ENCODE measurements at places on chromosomes 13 and 19.

GRCh38 chr13:76646946-76647345 is 239.3 kb downstream of the KCTD12 start:
- DNase-seq: no peak

- DNase-seq: no peak
Measured at GRCh38 chr19:35327642-35328041, 1.3 kb upstream of the CD22 start.

DNA sequence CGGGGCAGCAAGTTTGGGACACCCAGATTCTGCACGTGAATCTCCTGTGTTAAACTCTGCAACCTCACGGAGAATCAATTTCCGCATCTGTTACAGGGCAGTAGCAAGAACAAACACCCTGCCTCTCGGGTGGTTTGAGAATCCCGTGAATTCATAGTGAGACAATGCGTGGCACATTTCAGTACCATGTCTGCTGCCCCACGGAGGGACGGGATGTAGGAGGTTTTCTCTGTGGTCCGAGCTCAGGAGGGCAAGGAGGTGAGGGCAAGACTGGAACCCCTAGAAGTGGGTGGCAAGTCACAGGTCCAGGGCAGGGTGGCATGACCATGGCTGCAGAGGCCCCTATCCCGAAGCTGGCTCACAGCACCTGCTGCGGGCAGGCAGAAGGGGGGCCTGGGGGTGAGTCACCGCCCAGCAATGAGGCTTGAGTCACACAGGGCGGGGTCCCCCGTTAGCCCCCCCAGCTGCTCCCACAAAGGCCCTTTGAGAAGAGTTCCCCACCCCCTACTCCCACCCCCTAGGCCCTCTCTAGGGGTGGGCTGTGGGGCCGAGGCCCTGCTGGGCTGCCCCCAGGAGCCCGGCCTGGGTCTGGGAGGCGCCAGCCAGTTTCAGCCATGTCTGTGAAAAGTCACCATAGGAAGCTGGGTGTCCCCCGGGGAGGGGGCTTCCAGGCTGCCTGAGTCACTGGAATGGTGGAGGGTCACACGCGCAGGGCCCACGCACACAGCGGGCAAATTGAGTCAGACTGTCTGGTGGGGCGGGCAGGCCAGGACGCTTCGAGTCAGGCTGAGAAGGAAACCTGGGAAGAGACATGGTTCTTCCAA is 25.8 kb upstream of the NANOS3 start:
- DNase-seq: peak; percentile 67

- no peak for DNase-seq
Measured at GRCh38 chr13:26946684-26947343, 186.2 kb upstream of the GPR12 start.

- no peak for DNase-seq
Measured at GRCh38 chr13:97004096-97004876, 10.0 kb upstream of the OXGR1 start.

DNA sequence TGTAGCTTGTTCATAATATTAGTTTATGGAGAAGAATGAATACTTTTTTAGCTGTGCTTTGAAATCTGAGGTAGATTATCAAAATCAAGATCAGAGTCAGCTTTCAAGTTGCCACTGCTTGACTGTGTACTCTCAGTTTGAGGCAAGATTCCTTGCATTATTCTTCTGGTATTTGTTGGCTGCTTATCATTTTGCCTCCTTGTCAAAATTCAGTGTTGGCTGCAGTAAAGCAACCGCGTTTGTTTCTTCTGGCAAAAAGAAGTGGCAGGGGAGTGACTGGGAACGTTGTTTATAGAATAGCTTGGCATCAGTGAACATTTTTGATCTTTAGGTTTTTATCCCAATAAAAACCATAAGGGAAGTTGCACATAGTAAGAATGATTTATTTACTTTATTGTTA is 419.3 kb upstream of the GPC6 start:
- DNase-seq: no peak

DNA sequence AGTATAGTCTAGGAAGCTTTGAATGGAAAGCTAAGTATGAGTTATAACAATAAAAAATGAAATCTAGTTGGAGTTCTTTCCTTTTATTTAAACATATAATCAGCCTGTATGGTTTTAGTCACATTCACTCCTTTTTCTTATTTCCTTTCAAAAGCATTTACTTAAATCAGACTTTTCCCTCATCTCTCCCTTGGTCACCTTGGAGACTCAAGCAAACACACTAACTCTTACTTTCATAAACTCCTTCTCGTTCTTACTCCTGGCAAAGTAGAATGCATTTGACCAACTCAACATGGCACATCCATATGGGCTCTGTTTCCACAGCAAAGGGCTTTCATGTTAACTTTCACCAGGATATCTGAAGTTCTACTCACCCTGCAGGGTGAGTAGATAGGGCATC is 400.0 kb downstream of the LMO7 start:
- DNase-seq: no peak

GRCh38 chr13:114149774-114150740 is 17.6 kb upstream of the RASA3 start:
- no peak for DNase-seq

- no peak for DNase-seq
Measured at GRCh38 chr19:39390451-39390750, 505 bp downstream of the PAF1 start.

DNA sequence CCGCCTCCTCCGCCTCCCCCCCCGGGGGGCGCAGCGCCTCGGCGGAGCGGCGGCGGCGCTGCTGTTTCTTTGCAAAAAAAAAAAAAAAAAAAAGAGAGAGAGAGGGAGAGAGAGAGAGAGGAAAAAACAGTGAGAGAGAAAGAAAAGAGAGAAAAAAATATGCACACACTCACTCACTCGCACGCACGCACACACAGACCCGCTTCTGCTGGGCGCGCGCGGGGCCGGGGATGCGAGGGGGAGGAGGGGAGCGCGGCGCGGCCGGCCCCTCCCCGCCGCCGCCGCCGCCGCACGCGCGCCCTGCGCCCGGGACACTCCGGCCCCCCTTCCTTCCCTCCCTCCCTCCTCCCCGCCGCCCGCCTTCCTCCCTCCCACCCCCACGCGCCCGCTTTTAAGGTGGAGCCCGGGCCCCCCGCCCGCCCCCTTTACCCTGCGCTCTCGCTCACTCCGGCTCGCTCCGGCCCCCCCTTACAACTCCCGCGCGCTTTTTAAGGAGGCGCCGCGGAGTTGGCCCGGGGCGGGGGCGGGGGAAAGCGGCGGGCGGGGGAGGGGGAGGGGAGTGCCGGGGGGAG is at the start of gene SAMD1:
TSS of gene SAMD1 (minus strand) at position 243 of the 572 bp plus-strand sequence.
- DNase-seq: peak; percentile 78

- DNase-seq: no peak
Measured at GRCh38 chr19:5041168-5041912, 72.4 kb downstream of the KDM4B start.

DNA sequence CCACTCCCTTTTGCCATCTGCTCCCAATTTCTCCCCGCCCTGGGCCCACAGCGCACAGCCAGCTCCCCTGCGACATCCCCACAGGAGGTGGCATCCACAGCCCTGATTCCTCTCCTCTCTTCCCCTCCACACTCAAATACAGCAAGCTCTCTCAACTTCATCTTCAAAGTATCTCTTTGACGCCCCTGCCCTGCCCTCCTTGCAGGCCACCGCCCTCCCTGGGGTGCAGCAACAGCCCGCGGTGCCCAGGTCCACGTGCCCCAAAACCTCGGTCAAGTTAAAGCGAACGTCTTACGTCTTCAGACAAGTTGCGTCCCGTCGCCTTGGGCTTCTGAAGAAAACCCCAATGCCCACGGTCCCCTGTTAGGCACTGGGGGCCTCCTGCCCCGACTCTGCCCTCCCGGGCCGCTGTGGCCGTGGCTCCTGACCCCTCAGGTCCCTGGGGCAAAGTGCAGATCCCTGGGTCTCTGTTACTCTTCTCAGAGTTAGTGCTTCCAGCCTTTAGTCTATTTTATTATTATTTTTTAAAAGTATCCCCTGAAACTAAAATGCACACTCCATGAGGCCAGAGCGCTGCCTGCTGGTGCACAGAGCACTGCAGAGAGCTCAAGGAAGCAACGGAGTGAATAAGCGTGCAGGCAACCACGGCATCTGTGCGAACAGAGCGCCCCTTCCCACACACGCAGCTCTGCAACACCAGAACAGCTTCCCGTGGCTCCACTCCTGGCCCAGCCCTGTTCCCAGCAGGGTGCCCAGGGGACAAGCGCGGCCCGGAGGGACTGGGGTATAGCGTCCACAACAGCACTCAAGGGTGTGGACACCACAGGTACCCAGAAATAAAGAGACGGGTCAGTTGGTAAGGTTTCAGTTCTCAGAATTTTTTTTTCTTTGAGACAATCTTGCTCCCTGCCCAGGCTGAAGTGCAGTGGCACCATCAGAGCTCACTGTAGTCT is 26.4 kb downstream of the IL17D start:
- no peak for DNase-seq

DNA sequence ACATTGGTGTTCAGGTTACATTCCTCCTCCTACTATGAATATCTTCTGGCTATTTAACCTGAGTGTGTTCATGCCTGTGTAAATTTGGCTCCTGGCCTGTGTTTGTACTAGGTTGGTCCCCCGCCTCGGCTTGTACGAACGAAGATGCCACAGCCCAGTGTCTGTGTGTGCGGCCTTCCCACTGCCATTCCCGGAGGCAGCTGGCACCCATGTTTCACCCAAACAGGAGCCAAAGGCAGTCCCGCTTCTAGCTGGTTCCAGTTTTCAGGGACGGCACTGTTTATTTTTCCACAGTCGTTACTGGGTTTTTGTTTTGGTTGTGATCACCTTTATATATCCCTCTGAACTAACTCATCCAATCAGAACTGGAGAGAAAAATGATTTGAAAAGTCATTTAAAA is 102.5 kb upstream of the ZNF536 start:
- no peak for DNase-seq

GRCh38 chr19:20359933-20360720 is 193.1 kb downstream of the ZNF486 start:
- no peak for DNase-seq

DNA sequence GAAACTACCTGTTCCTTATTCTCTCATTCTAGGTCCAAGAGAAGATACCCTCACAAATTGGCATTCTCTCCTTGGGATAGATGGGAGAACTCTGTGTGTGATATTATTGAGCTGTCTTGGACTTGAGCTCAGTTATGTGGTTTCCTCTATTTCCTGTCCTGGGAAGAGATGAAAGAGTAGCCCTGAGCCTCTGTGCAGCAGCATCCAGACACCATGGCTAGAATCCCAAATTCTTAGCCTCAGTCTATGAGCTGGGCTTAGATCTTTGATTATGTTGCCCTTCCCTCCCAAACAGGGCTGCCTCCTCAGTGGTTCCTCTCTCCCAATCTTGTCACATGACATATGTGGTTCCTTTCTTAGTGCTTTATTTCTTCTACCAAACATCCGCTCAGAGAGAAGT is 290.7 kb downstream of the SPRY2 start:
- DNase-seq: no peak

DNA sequence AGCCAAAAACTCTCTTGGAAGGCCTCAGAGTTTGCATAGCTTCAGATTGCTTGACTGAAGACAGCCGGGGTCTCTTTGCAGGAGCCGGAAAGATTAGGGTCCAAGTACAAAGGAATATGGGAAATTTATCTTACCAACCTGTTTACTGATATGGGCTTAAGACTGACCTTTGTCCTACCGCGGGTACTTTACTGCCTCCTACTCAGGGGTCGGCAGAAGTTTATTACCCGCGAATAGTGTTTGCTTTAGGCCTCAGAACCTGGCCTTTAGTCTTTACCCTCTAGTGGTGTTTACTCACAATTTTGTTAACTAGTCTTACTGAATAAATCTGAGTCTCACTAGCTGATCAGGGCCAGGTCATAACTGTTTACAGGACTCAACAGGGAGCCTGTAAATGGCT is 765.4 kb upstream of the SPRY2 start:
- DNase-seq: no peak

GRCh38 chr13:24279327-24280110 is 29.9 kb upstream of the C1QTNF9 start:
- no peak for DNase-seq

GRCh38 chr13:104318121-104318520 is 1251.9 kb upstream of the SLC10A2 start:
- DNase-seq: no peak

GRCh38 chr19:15589760-15590451 is 25.1 kb upstream of the CYP4F8 start:
- no peak for DNase-seq

DNA sequence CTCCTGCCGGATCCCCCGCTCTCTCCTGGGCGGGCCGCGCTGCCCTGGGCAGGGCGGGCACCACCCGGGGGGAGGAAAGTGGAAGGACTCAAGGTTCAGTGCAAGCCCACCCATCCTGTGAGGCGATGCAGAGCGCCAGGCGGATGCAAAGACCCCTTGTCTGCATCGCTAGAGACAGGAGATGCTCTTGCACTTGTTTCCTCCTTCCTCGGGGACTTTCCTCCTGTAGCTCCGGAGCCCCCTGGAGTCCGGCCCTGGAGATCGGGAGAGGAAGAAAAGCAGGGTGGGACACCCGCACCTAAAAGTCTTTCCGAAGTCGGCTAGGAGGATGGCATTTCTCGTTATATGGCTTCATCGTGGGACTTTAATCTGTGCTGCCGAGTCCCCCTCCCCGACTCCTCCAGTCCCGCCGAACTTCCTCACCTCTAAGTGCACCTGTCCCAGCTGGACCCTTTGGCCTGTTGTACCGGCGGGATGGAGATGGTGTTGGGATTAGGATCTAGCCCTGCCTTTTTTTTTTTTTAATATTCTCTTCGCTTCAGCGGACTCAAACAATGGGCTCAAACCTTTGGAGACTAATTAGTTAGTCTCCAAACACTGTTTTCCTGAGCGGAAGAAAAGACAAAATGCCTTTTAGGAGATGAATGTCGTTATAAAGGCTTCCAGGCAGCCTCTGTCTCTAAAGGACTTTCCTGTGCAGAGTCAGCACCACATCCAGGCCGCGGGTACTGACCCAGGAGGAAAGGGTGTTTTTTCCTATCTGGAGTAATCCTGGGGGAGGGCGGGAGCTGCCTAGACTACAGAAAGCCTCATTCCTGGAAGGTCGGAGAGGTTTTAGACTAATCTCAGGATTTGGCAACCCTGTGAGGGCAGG is 725 bp downstream of the FAM124A start:
- no peak for DNase-seq

GRCh38 chr19:12796146-12797071 is 5.1 kb downstream of the JUNB start:
- DNase-seq: no peak

DNA sequence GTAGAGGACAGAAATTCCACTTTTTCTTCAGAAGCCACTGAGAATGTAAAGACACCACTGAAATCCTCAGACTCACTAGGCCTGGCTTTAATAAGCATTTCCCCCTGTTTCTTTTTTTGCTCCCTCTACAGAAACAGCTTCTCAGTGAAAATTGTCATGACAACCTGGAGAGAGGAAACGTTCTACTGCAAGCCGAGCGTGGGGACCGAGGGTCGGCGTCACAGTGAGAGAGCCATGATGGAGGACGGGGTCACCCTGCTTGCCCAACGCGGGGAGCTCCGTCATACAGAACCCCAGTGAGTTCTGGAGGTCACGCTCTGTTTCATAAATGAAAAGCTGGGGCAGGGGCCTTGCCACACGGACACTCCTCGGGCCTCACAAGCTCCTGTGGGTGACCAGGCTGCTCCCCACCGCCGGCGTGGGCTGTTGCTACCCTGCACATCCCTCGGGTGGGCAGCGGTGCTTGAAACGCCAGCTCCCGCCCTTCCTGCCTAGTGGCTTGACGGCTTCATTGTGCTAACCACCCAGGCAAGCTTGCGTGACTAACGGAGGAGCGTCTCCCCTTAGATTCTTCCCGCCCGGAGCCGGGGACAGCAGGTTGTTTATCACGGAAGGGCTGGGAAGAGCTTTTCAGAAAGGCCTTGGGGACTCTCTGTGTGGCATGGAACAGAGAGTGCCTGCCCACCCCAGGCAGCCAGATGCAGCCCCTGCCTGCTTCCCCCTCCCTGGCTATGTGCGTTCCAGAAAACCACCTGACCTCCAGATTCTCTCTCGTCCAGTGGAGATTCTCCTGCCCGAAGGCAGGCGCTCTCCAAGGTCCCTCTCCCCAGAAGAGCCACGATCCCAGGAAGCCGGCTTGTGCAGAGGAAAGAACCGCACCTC is 153.6 kb downstream of the KATNAL1 start:
- DNase-seq: no peak
